Stimulated activated CD4-positive, alpha-beta T cell treated with anti-CD3 and anti-CD28 coated beads, TNF-alpha, amount 100 ng/mL, for 24 hours (primary cell): ENCODE measurements at places on chromosomes 1 and 21.

- DNase-seq, result no peak
Measured at GRCh38 chr21:36744190-36744559, 45.3 kb downstream of the SIM2 start.

DNA sequence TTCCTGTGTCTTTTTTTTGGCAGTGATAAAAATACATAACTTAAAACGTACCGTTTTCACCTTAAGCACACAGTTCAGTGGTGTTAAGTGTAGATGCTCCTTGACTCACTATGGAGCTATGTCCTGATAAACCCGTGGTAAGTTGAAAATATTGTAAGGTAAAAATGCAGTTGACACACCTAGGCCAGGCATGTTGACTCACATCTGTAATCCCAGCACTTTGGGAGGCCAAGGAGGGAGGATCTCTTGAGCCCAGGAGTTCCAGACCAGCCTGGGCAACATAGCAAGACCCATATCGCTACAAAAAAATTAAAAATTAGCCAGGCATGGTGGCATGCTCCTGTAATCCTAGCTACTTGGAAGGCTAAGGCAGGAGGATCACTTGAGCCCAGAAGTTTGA is 73.6 kb upstream of the COG2 start:
- no peak for DNase-seq

GRCh38 chr1:227768125-227768439 is 32.8 kb downstream of the SNAP47 start:
- DNase-seq, result no peak

DNA sequence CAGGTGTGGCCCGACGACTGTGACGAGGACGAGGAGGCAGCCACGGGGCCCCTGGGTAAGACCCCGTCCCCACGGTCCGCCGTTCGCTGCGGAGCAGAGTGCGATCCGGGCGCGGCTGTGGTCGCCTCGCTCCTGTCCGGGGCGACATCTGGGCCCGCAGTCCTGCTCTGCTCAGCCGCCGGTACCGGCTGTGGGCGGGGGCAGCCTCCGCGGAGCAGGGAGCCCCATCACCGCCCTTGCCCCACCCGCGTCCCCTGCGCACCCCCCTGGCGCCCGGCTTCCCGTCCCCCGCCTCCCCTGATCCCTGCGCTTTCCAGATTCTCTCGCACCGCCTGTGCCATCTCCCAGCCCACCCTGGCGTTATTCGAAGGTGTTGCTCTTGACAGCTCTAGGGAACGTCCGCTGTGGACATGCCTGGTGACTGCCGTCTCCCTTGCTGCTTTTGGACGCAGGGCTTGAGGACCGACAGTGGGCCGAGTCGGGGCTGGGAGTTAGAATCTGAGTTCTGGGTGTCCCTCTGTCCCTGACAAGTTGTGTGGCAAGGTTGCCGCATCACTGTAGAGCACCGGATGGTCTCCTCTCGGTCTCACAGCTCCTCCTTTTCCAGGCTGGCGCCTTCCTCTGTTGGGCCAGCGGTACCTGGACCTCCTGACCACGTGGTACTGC is 596 bp downstream of the TOR3A start:
- DNase-seq, result peak; percentile 21

DNA sequence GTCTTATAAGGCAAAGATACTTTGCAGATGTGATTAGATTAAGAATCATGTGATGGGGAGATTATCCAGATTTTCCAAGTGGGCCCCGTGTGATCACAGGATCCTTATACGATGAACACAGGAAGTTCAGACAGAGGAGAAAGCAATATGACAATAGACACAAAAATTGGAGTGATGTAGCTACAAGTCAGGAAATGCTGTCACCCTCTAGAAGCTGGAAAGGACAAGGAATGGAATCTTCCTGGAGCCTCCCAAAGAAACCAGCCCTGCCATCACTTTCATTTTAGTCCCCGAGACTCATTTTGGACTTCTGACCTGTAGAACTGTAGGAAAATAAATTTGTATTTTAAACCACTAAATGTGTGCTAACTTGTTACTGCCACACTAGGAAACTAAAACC is 61.9 kb upstream of the C1orf21 start:
- DNase-seq, result no peak

DNA sequence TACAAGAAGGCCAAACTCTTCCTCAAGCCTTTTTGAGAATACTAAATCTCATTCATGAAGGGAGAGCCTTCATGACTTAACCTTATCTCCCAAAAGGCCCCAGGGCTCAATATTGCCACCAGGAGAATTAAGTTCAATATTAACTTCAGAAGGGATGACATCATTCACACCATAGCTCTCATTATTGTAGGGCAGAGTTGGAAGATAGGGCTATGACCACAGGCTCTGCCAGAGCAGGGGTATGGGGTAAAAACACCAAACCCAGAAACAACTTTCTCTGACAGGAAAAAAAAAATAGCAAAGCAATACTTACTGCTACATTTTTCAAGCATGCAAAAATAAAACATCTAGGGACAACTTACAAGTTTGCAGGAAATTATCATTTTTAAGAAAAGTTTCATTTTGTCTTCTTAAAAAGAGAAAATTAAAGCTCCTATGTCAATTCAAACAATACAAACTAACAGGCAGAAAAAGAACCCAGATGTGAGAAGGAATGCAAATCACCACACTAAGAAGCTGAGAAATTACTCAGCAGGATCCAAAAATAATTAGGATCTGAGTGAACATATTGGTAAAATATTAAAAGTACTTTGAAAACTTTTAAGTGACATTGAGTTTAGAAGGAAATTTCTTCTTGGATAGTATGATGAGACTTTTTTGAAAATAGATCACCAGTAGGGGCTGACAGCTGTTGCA is 1156.5 kb downstream of the NCAM2 start:
- DNase-seq, result no peak

DNA sequence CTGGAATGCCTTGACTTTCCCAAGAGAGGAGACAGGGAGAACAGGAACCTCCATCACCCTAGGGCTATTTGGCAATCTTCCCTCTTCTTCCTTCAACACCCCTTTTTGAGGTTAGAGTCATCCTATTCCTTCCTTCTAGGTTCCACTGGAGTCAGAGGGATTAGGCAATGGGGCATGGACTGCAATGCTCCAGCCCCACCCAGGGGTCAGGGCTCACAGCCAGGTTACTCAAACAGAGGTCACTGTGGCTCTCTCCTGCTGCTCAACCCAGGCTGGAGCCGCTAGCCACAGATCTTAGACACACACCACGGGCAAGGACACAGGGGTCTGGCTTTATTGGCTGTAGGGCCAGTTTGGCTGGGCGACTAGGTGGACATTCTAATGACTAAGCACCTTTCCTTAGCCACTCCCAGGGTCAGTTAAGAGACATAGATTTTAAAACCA is 145.5 kb upstream of the NRIP1 start:
- no peak for DNase-seq

- no peak for DNase-seq
Measured at GRCh38 chr1:241265428-241265827, 91.6 kb downstream of the RGS7 start.

DNA sequence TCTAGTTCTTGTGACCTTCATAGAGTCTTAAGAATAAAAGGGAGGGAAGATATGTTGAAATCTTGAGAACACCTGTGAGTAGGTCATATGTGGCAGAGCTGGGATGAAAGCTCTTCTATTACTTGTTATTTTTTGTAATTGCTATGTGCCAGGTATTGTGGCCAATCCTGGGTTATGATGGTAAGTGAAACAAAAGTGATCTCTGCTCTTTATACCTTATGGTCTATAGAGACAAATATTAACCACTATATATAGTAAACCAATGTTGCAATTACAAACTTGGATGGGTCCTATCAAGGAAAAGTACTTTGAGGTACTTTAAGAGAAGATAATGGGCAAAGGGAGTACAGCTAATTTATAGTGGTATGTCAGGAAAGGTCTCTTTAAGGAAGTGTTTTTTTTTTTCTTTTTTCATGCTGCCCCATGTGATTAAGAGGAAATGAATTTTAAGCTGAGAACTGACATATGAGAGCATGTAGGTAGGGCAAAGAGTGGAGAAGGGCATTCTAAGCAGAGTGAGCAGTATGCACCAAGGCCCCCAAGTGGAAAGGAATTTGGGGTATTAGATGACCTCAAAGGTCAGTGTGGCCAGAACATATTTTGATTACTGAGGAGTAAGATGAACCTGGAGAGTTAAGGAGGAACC is 43.3 kb downstream of the POU2F1 start:
- DNase-seq, result no peak

DNA sequence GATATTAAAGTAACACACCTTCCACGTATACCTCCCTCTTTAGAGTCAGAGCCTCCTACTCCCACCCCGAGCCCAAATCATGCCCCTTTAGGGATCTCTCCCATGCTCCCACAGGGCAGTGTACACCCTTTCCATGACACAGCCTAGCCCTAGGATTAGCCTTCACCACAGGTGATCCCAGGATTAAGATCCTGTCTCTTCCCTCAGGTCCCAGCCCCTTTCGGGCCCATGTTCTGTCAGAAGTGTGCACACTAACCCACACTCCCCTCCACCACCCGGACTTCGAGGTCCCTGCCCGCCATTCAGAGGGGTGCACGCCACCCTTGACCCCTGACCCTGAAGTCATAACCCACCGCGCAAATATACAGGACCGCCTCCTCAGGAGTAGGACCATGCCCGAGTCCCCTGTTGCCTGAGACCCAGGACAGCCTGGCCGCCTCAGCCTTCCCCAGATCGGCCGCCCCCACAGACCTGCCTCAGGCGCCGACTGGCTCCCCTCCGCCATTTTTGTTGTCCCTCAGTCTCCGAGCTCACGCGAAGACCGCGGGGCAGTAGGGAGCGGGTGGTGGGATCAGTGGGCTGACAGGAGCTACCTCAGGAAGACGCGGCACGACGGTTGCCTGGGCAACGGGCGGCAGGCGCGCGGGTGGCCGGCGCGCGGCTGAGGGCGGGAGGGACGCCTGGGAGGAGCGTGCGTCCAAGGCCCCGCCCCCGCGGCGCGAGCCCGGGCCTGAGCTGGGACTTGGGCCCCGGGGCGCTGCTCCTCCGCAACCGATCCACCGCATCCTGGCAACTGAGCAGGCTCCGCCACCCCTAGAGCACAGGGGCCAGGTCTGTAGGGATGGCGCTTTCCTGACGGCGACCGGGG is at the start of gene AGBL4:
AGBL4 (minus strand) TSS at position 663 of the 868 bp plus-strand sequence.
- no peak for DNase-seq

DNA sequence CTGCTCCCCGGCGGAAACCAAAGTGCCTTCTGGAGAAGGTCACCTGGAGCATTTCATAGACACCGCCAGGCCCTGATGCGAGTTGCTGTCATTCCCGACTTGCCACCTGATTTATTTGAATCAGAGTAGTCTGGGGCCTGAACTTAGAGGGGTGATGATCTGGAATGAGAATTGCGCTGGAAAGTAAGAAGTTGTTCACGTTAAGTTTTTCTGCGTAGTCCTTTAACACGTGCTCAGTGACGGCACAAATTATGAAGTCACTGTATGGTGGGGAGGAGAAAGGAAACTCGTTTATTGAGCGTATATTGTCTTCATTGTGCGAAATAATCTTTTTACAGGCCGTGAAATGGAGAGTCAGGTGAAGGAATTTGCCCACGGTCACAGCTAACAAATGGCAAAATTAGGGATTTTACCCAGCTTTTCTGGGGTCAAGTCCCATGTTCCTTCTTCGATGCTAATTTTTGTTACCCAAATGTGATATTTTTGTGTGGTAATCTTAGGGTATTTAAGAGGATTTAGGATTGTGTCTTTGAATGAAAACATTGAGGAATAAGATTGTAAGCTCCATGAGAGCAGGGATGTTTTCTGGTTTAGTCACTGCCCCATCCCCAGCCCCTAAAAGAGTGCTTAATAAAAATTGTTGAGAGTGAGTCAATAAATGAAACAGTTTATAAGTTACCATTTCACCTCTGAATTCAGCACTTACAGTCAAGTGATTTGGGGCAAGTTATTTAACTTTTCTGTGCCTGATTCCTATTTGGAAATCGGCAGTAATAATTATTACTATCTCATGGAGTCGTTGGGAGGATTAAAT is 46.4 kb upstream of the NBL1 start:
- no peak for DNase-seq

DNA sequence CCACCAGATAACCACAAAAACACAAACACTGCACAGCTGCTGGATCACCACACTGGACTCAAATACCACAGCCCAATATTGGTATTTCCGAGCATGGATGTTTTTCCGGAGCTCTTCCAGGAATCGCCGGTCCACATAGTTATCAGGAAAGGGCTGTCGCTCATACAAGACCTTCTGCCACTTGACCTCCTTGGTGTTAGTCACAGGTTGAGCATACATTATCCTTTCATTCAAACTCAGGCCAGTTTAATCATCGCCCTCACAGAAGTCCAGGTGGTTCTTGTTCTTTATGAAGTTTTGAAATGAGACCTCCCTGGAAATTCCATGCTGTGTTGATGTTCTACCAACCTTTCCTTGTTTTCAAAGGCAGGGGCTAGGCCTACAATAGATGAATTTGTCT is 1.5 kb downstream of the PIGC start:
- DNase-seq, result no peak

DNA sequence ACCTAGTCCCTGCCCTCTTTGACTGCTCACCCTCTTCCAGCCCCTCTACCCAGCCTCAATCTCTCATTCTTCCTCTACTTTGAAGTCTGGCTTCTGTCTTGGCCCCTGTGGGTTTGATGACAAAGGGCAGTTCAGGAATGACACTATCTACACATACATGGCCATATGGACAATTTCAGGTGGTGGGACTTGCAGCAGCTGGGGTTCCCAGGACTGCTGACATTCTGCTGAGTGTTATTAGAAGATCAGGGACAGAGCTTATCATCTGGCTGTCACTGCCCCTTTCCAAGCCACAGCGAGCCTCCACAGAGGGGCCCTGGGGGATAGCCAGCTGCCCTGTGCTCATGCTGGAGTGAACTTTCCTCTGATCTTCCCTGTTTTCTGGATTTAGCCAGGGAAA is 97.4 kb upstream of the IPO9 start:
- no peak for DNase-seq

DNA sequence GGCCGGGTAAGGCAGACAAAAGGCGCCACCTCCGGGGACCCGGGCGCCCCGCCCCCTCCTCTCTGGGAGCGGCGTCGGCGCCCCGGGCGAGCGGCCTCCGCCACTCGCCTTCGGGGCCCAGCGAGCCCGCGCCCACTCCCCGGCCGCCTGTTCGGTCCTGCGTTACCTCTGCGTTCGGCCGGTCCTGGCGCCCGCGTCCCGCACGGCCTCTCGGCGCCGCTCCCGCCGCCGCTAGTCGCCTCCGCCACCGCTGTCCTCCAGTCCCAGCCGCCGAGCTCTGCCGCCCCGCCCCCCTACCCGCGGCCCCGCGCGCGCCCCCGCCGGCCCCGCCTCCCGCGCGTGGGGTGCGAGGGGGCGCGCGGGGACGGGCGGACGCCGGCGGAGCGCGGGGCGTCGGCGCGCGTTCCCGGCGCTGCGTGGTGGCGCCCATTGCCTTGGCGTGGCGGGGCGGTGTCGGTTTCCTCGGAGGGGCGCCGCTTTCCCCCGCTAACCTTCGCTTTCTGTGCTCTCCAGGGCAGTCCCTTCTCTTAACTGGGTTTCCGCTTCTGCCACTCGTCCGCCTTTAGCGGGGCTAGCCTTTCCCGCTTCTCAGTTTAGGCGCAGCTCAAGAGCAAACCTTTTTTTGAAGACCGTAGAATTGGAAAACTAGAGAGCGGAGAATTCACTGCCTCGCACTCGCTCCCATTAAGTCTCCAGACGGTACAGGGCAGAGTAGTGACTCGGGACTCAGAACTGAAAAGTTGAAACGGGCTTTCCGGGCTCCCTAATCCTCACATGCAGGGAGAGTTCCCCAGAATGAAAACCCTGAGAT is at the start of gene HP1BP3:
HP1BP3 (minus strand) TSS at position 279 of the 811 bp plus-strand sequence. CDS start 6,867 bp downstream, outside the sequence.
- peak; percentile 78 for DNase-seq
